ENCODE measurements at places on chromosomes 5 and 9. TPM values are rescaled to one million over a fixed set of nuclear protein-coding genes. Genes with fewer than 3 reads are reported as not detected.

Gene RNF38
- 36.7 TPM for total RNA-seq

DNA sequence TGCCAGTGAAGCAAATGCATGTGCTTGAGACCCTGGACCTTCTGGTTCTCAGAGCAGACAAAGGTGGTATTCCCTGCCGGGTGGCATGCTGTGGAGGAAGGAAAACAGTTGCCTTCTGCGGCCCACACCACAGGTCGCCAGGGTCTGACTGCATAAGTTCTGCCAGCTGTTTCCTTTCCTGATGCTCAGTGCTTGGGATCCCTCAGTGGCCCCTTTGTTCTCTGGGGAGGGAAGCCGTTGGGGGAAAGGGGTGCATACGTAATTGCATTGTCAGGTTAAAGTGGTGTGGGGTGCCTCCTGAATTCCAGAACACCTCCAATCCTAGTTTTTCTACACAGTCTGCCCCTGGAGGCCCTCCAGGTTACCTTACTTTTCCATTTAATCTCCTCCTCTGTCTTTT lies 43.1 kb upstream of the SLC2A8 start:
- H3K27ac ChIP-seq = no peak overlapping the region
- no peaks in the 10 kb centered on the region for H3K4me1 ChIP-seq
- H3K27me3 ChIP-seq = no peaks in the 10 kb centered on the region
- no peaks in the 10 kb centered on the region for H3K36me3 ChIP-seq
- no peak for DNase-seq

- H3K27ac ChIP-seq = no peak overlapping the region
- H3K4me1 ChIP-seq = no peaks in the 10 kb centered on the region
- H3K36me3 ChIP-seq = no peaks in the 10 kb centered on the region
- DNase-seq = no peak
- H3K4me3 ChIP-seq = no peak overlapping the region
- no peaks in the 10 kb centered on the region for H3K27me3 ChIP-seq
These were observed 157.9 kb upstream of the FBN2 start for GRCh38 chr5:128695791-128696530.

Gene PCDHAC2
- 1.00 TPM for total RNA-seq

Gene FCN2
- not detected for total RNA-seq

GRCh38 chr9:122463828-122464632 lies 13.7 kb downstream of the OR1J1 start:
- H3K4me1 ChIP-seq = peaks cover 7% of the 10 kb centered on the region
- H3K27me3 ChIP-seq = peaks cover 43% of the 10 kb centered on the region
- no peak overlapping the region for H3K4me3 ChIP-seq

Gene PLPP7
- total RNA-seq = 0.83 TPM

DNA sequence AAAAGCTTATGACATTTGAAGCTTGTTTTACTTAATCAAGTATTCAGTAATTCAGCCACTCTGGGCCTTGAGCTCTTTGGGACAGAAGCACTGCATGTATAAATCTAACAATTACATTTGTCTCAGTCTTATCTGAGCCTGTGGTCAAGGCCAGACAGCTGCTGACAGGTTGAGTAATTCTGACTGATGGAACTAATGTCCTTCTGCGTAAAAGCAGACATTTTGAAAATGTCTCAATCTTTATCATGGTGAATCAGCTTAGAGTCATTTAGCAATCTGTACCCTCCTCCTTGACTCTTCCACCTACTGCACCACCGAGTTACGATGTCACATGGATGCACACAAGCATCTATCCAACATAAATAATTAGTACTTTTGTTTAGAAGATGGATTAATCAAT lies 400.0 kb downstream of the ARRDC3 start:
- H3K4me1 ChIP-seq = no peaks in the 10 kb centered on the region
- no peak overlapping the region for H3K4me3 ChIP-seq
- H3K27me3 ChIP-seq = no peaks in the 10 kb centered on the region
- no peak overlapping the region for H3K27ac ChIP-seq
- H3K36me3 ChIP-seq = no peaks in the 10 kb centered on the region
- peak; percentile 32 for DNase-seq

- H3K4me3 ChIP-seq = peak overlapping the region; percentile 65
- peak; percentile 49 for DNase-seq
- H3K4me1 ChIP-seq = peaks cover 16% of the 10 kb centered on the region
- H3K27ac ChIP-seq = no peak overlapping the region
- H3K36me3 ChIP-seq = no peaks in the 10 kb centered on the region
These were observed 887 bp upstream of the MAP3K1 start for GRCh38 chr5:56814361-56814962.

DNA sequence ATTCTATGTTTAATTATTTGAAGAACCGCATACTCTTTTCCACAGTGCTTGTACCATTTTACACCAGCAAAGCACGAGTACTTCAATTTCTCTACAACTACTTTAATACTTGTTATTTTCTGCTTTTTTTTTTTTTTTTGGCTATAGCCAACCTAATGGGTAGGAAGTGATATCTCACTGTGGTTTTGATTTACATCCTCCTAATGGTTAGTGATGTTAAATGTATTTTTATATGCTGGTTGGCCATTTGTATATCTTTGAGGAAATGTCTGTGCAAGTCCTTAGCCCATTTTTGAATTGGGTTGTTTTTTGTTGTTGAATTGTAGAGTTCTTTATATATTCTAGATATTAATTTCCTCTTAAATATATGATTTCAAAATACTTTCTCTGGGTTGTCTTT lies 22.6 kb downstream of the OGN start:
- H3K36me3 ChIP-seq = no peaks in the 10 kb centered on the region
- H3K4me3 ChIP-seq = no peak overlapping the region
- no peaks in the 10 kb centered on the region for H3K27me3 ChIP-seq
- H3K27ac ChIP-seq = no peak overlapping the region

Gene SLC4A9
- not detected for total RNA-seq

DNA sequence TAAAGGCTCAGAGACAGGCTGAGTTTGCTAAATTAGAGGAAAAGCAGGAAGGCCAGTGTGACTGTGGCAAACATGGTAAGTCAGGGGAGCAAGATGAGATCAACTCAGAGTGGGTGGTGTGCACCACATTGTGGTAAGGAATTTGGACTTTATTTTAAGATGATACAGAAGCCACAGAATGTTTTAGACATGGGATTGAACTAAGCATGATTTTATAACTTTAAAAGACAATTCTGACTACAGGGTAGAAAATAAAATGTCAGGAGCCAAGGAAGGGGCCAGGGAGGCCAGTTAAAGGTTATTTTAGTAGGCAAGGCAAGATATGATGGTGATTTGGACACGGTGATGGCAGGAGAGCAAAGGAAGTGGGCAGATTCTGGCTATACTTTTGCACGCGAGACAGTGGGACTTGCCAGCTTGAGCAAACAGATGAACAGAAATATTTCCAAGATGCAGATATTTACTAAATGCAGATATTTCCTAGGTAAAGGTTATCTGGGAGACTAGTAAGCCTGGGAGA lies 53.9 kb downstream of the TSSK1B start:
- H3K4me1 ChIP-seq = peaks cover 28% of the 10 kb centered on the region
- DNase-seq = no peak
- H3K4me3 ChIP-seq = no peak overlapping the region
- H3K27ac ChIP-seq = no peak overlapping the region
- no peaks in the 10 kb centered on the region for H3K36me3 ChIP-seq

Gene SV2C
- total RNA-seq = 0.07 TPM

- H3K27me3 ChIP-seq = no peaks in the 10 kb centered on the region
- no peak overlapping the region for H3K4me3 ChIP-seq
- no peak for DNase-seq
- H3K4me1 ChIP-seq = no peaks in the 10 kb centered on the region
These were observed 9.8 kb downstream of the GCNT4 start for GRCh38 chr5:75042522-75042921.

Gene C5orf58
- not detected for total RNA-seq

GRCh38 chr5:176653401-176654385 lies 6.4 kb downstream of the TSPAN17 start:
- no peak overlapping the region for H3K27ac ChIP-seq
- H3K4me3 ChIP-seq = no peak overlapping the region
- no peak for DNase-seq
- no peaks in the 10 kb centered on the region for H3K27me3 ChIP-seq
- H3K4me1 ChIP-seq = no peaks in the 10 kb centered on the region

DNA sequence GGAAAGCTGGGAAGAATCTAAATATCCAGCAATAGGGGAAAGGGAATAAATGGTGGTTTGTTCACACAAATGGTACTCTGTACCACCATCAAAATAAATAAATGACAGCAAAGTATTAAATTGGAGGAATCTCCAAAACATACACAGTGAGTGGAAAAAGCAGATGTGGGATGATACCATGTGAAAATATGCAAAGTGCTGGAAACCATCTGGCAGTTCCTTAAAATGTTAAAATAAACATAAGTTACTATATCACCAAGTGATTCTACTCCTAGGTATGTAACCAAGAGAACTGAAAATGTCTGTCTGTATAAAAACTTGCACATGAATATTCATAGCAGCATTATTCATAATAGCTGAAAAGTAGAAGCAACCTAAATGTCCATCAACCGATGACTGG lies 41.9 kb upstream of the TEX48 start:
- H3K4me3 ChIP-seq = no peak overlapping the region
- H3K36me3 ChIP-seq = no peaks in the 10 kb centered on the region
- H3K27ac ChIP-seq = no peak overlapping the region
- DNase-seq = no peak

DNA sequence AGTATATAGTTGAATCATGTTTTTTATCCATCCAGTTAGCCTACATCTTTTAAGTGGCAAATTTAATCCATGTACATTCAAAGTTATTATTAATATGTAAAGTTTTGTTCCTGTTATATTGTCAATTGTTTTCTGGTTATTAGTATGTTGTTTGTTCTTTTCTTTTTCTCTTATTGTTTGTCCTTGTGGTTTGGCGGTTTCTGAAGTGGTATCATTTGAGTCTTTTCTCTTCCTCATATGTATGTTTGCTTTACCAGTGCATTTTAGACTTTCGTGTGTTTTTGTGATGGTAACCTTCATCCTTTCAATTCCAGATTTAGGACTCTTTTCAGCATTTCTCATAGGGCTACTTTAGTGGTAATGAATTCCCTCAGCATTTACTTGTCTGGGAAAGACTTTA lies 130.4 kb upstream of the RFX3 start:
- no peak overlapping the region for H3K27ac ChIP-seq
- peaks cover 2% of the 10 kb centered on the region for H3K27me3 ChIP-seq
- H3K4me3 ChIP-seq = no peak overlapping the region

GRCh38 chr5:126402621-126403555 lies 20.3 kb upstream of the GRAMD2B start:
- DNase-seq = no peak
- no peaks in the 10 kb centered on the region for H3K27me3 ChIP-seq
- no peak overlapping the region for H3K27ac ChIP-seq
- no peak overlapping the region for H3K4me3 ChIP-seq
- no peaks in the 10 kb centered on the region for H3K36me3 ChIP-seq

GRCh38 chr9:13896922-13897835 lies 416.8 kb downstream of the NFIB start:
- no peaks in the 10 kb centered on the region for H3K36me3 ChIP-seq
- DNase-seq = peak; percentile 78
- H3K4me1 ChIP-seq = peaks cover 31% of the 10 kb centered on the region

DNA sequence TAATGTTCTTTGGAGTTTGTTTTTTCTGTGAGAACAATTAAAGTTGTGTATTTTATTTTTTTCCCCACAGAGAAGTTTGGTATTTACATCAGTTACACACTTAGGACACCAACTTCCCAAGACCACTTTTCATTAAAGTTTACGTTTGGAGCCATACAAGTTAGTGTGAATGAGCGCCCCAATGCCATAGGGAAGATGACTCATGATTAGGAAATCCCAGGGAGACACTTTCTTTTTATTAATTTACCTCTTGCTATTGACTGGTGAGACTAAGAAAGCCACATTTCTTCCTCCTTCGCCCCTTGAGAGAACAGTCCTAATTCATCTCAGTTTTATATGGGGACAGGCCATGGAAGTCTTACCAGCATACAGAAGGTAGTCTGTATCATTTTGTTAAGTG lies 57.1 kb downstream of the EDIL3 start:
- H3K4me1 ChIP-seq = no peaks in the 10 kb centered on the region
- no peak for DNase-seq
- H3K4me3 ChIP-seq = no peak overlapping the region
- no peaks in the 10 kb centered on the region for H3K27me3 ChIP-seq
- H3K36me3 ChIP-seq = no peaks in the 10 kb centered on the region
- no peak overlapping the region for H3K27ac ChIP-seq

- no peak overlapping the region for H3K27ac ChIP-seq
- H3K36me3 ChIP-seq = no peaks in the 10 kb centered on the region
These were observed 216.9 kb downstream of the GABBR2 start for GRCh38 chr9:98491828-98492227.

- no peak overlapping the region for H3K27ac ChIP-seq
- no peaks in the 10 kb centered on the region for H3K4me1 ChIP-seq
- no peaks in the 10 kb centered on the region for H3K36me3 ChIP-seq
- no peak for DNase-seq
- H3K27me3 ChIP-seq = no peaks in the 10 kb centered on the region
These were observed 426.8 kb downstream of the KIAA0825 start for GRCh38 chr5:94191604-94192003.

- peaks cover 25% of the 10 kb centered on the region for H3K4me1 ChIP-seq
- H3K4me3 ChIP-seq = peak overlapping the region; percentile 99
- H3K27ac ChIP-seq = peak overlapping the region; percentile 83
- no peaks in the 10 kb centered on the region for H3K36me3 ChIP-seq
These were observed 876 bp downstream of the CAAP1 start for GRCh38 chr9:26891726-26892125.

Gene CKS2
- 149 TPM for total RNA-seq

Gene SELENOP
- total RNA-seq = not detected

Gene ABCA2
- total RNA-seq = 23.4 TPM

DNA sequence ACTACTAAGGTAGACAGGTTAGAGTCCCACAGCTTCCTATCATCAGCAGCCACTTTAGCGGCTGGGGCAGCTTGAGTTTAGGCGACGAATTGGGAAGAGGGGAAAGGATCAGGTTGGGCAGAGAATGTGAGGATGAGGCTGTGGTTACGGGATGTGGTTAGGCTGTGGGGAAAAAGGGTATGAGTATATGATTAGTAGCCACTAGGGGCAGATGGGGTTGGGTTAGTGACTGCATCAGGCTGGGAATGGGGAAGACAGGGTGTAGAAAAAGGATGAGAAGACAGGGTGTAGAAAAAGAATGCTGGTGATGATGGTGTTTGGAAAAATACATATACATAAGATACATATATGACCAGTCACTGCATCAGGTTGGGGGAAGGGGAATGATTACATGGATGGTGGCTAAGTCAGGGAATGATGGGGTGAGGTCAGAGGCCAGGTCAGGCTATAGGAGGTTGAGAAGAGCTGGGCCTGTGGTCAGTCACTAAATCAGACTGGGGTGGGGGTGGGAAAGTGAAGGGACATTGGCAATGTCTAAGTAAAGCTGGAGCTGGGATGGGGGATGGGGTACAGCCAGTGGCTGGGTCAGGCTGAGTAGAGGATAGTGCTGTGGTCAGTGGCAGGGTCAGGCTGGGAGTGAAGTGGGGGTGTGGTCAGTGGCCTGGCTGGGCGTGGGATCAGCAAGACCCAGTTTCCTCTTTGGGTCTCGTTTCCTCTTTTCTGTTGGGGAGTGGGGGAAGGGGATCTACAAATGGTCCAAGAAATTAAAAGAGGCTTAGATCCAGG lies 2.1 kb downstream of the TLN1 start:
- DNase-seq = peak; percentile 52
- peak overlapping the region; percentile 39 for H3K4me3 ChIP-seq
- H3K4me1 ChIP-seq = peaks cover 63% of the 10 kb centered on the region
- H3K27ac ChIP-seq = peak overlapping the region; percentile 79
- H3K27me3 ChIP-seq = no peaks in the 10 kb centered on the region

GRCh38 chr9:38368731-38369130 lies 23.8 kb upstream of the ALDH1B1 start:
- no peak overlapping the region for H3K27ac ChIP-seq
- no peak for DNase-seq
- H3K36me3 ChIP-seq = no peaks in the 10 kb centered on the region
- H3K27me3 ChIP-seq = peaks cover 17% of the 10 kb centered on the region
- H3K4me3 ChIP-seq = no peak overlapping the region
- no peaks in the 10 kb centered on the region for H3K4me1 ChIP-seq
